Stimulated activated CD4-positive, alpha-beta T cell treated with anti-CD3 and anti-CD28 coated beads, Interleukin-1b, Interleukin-23, amount 100 ng/mL, for 1 hour (primary cell): ENCODE measurements at places on chromosomes 7 and 10.

- DNase-seq, result no peak
Measured at GRCh38 chr7:153832160-153832559, 220.0 kb upstream of the DPP6 start.

DNA sequence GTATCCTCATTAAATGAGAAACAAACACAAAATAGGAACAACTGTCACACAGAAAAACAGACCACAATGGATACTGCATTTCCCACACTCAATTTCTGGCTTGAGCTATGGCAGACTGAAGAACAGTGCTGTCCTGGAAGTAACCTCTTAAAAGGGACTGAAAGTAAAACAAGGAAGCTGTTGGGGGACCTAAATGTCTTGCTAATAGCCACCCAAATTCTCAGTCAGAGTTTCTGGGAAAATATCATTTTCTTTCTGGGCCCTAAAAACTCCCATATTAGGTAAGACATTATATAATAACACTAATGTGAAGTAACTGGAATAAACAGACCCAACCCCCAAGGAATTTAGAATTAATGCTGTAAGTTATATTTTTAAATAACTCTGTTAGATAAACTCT is 80.9 kb upstream of the TFEC start:
- no peak for DNase-seq

DNA sequence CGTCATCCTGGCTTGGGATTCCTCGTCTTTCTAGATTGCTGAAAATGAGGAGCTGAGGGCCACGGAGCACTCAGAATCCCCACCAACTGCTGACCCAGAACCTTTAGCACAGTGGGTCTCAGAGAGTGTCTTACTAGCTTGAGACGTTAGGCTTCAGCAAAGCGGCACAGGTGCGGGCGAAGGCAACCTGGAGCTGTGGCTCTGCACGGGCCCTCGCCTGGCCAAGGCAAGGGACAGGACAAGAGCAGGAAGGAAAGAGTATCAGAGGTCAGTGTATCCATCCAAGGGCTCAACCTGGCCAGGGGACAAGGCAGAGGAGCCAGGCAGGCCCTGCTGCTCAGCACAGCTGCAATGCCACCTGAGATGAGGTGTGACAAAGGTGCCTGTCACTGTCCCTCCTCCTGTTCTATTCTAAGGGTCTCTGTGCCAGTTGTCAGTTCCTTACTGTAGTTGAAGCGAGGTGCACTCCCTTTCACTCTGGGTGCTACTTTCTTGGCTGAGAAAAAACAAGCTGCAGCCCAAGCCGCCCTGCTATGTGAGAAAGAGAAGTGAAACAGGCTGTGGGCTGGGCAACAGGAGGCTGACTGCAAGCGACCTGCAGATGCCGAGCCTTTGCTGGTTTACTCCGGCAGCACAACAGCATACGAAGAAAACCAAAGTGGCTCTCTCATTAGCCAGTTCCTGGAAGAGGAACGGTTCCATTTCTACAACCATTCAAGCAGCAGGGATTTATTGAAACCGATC is 33.3 kb upstream of the KDM7A start:
- DNase-seq, result no peak

GRCh38 chr10:103498936-103499638 is 5.6 kb downstream of the NEURL1 start:
- no peak for DNase-seq

DNA sequence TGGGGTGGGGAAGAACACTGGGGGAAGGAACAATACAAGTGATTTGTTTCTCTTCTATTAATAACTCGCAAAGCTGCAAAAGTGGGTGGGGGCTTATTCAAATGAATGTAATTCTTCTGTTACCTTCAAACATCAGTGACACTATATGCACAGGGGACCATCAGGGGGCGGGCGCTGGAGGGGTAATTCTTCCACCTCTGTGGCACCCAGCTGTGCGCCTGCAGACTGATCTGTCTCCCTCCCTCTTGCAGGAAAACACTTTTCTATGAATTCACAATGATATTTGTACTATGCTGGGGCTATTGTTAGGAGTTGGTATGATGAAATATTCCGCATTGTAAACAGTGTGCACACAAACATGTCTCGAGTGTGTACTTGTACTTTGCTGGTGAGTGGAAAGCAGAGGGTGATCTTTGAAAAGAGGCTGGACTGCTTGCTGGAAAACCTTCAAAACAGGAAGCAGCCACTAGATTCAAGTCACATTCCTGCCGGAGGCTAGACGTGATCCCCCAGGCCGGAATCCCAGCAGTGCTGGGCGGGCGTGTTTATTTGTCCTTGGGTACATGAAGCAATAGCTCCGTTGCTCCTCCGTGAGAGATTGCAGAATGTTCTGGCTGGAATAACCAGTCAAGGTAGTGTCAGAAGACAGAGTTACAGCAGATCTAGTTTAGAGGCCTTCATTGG is 15.8 kb upstream of the BNIP3 start:
- DNase-seq, result no peak

DNA sequence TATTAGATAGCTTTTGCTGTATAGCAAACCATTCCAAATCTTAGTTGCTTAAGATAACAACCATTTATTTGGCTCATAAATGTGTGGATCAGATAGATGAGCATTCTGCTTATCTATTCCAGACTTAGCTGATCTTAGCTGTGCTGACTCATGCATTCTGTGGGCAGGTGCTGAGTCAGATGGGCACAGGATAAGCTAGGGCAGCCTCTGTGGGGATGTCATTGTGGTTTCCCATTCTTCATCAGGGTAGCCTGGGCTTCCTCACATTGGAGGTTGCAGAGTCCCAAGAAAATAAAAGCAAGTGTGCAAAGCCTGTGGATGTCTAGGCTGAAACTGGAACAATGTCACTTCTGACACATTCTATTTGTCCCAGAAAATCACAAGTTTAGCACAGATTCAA is 917.0 kb downstream of the TYW1 start:
- DNase-seq, result no peak

DNA sequence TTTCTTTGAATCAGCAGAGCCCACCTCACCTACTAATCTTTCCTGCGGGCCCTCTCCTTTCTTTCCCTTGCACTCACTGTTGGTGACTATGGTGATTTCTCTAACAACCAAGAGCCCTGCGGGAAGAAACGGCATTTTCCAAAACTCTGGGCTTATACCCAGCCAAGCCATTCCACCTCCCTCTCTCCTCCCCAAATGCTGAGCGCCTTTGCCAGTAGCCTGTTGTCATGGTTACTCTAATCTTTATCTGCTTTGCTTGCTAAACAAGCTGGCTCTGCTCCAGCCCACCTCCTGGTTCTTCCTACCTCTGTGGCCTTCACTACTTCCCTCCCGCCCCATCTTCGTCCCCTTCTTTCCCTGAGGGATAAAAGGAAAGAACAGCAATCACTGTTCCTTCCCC is 86.7 kb downstream of the DGKI start:
- DNase-seq, result no peak

DNA sequence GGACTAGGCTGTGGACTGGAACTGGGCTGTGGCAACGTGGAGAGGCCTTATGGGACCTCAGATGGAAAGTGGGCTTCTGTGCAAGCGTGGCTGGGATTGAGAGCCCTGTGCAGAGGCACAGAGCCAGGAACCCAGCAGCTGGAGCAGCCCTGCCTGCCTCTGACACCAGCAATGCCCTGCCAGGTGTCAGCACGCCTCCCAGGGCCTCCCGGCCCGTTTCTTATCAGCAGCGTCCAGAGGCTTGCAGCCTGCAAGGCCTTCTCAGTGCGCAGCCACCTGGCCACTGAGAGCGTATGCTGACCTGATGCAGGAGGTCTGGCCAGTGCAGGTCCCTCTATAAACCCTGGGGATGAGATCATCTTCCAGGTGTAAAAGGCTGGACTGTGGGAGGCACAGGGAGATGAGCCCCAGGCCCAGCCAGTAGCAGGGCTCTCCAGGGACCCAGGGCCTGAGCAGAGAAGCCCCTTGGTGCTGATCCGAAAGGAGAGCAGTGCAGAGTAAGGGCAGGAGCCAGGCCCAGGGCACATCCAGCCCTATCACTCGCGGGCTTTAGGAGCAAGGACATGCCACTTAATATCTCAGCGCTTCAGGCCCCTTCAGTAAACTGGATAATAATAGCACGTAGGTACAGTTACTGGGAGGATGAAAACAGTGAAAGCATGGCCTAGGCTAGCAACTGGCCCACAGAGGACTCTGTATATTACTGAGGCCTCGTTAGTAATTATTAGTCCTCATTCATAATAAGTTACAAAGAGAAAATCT is 38.8 kb upstream of the ANTXRL start:
- no peak for DNase-seq

DNA sequence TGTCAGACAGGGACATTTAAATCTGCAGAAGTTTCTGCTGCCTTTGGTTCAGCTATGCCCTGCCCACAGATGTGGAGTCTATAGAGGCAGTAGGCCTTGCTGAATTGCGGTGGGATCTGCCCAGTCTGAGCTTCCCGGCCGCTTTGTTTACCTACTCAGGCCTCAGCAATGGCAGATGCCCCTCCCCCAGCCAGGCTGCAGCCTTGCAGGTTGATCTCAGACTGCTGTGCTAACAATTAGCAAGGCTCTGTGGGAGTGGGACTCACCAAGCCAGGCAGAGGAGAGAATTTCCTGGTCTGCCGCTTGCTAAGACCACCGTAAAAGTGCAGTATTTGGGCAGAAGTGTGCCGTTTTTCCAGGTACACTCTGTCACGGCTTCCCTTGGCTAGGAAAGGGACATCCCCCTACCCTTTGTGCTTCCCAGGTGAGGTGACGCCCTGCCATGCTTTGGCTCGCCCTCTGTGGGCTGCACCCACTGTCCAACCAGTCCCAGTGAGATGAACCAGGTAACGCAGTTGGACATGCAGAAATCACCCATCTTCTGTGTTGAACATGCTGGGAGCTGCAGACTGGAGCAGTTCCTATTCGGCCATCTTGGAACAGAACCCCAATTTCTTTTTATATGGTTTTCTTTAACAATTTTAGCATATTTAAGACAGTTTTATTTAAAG is 28.4 kb upstream of the VWDE start:
- DNase-seq, result no peak

- no peak for DNase-seq
Measured at GRCh38 chr10:31770307-31770902, 158.2 kb downstream of the ARHGAP12 start.

DNA sequence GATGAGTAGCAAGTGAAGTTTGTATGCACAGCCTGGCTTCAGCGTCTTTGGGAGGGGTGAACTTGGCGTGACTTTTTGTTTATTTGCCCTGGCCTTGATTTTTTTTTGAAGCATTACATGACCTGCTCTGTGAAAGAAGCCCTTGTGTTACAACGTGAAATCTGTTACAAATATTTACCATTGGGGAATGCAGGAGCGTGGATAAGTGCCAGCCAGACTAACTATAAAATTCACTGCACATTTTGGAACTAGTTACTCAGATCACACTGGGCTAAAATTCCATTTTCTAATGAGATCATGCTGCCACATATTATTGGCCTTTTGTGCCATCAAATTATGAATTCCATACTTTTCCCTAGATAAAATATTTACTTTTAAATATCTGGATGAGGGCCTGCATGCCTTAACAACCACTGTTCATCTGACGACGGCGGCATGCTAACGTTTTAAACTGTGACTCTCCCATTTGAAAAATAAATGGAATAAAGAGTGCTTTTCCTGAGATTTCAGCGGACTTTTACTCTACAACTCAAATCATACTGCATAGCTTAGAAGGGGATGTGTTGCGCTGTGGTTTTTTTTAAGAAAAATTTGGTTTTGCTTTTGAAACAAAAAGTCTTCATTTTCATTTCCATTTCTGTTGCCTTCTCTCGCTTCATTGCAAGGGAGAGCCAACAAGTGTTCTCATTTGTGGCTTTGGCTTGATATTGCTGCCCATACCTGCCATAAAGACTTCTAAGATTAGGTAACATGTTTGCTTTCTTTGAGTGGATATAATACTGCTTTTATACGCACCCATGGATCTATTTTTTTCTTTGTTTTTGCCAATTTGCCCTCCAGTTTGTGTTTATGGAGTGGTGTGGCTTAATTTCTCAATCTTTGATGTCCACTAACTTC is 352.2 kb downstream of the TFEC start:
- DNase-seq, result no peak

- no peak for DNase-seq
Measured at GRCh38 chr7:156684661-156685060, 44.1 kb downstream of the RNF32 start.

- no peak for DNase-seq
Measured at GRCh38 chr7:68146983-68147382, 1150.3 kb downstream of the TYW1 start.

- DNase-seq, result no peak
Measured at GRCh38 chr7:41385996-41386395, 316.9 kb downstream of the INHBA start.

DNA sequence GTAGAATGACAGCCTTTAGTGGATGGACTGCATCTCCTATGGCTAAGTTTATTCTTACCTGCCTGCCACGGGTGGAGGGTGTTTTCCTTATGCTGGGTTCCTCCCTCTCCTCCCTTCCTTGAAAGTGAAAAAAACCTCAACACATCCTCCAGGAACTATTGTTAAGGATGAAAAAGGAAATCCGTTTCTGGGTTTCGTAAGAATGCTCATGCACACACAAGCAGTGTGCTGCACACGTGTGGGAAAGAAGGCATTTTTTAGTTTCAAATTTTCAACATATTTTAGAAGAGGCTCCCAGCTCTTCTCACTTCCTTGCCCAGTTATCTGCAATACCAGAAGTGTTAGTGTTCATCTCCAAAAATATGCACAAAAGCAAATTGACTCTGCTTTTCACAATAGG is 90.6 kb downstream of the FAM171A1 start:
- DNase-seq, result no peak

GRCh38 chr10:110860576-110861241 is 11.0 kb upstream of the PDCD4 start:
- DNase-seq, result no peak

DNA sequence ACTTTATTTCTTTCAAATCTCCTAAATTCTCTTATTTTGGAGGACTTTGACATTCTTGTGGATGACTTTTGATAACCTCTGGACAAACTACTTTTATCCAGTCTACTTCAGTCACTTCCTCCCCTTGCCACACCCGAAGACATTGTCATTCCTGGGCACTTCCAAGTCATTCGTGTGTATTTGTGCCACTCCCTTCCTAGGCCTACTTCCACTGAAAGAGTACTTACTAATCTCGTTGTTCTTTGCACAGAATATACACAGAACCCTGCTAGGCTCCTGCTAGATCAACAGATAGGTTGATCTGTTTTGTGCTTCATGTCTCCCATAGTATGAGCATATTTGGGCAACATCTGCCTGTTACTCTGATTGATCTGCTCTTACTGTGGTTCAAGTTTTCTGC is 355.4 kb downstream of the HGF start:
- DNase-seq, result no peak

GRCh38 chr10:109679478-109679877 is 243.8 kb downstream of the XPNPEP1 start:
- DNase-seq, result no peak

GRCh38 chr10:8504499-8504898 is 450.0 kb downstream of the GATA3 start:
- DNase-seq, result no peak

GRCh38 chr7:1662767-1663166 is 7.3 kb upstream of the ELFN1 start:
- DNase-seq, result no peak

DNA sequence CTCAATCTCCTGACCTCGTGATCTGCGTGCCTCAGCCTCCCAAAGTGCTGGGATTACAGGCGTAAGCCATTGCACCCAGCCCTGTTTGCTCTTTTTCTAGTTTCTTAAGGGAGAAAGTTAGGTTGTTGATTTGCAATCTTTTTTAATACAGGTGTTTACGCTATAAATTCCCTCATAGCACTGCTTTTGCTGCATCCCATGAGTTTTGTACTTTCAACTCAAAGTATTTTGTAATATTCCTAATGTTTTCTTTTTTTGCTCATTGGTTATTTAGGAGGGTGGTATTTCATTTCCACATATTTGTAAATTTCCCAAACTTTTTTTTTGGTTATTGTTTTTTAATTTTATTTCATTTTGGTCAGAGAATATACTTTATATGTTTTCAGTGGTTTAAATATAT is 11.6 kb downstream of the TPST1 start:
- DNase-seq, result no peak
